ENCODE measurements at places on chromosomes 13 and 19.

DNA sequence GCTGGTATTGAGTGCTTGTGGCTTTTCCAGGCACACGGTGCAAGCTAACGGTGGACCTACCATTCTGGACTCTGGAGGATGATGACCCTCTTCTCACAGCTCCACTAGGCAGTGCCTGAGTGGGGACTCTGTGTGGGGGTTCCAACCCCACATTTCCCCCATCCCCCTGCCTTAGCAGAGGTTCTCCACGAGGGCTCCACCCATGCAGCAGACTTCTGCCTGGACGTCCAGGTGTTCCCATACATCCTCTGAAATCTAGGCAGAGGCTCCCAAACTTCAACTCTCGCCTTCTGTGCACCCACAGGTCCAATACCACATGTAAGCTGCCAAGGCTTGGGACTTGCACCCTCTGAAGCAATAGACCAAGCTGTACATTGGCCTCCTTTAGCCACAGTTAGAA is 25.3 kb upstream of the ZSCAN18 start:
- DNase-seq = no peak

DNA sequence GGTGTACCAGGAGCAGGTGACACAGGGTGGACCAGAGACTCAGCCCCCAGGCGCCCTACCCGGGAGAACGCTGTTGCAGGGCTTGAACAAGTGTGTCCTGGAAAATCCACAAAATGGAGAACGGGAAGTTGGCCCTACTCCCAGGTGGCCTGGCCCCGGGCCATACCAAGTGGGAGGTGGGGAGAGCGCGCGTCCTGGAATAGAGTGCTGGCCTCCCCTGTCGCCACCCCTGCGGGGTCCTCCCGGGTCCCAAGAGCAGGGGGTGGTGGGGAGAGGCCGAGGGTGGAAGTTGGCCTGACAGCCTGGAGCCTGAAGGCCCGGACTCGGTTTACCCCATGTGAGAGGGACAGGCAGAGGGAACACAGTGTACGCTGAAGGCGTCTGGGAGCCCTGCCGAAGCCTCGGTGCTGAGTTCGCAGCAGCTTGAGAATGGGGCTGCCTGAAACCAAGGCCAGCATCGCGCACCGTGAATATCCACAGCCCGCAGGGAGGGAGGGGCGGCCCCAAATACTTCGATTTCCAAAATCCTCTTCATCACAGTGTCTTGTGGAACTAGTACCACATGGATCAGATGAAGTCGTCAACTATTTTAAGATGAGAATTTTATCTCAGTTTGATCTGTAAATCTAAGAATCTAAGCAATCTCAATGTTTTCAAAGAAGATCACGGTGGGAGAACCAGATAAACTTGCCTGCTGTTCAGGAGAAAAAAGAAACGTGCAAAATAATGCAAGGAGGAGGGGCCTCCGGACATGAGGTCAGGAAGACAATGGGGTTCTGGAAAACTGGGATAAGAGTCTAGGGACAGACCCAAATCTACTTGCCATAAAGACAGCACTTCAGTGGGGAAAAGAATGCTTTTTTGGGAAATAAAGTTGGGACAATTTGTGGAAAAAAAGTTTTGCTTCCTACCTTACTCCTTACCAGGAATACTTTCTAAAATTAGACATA is 10.4 kb upstream of the KLF16 start:
- no peak for DNase-seq

DNA sequence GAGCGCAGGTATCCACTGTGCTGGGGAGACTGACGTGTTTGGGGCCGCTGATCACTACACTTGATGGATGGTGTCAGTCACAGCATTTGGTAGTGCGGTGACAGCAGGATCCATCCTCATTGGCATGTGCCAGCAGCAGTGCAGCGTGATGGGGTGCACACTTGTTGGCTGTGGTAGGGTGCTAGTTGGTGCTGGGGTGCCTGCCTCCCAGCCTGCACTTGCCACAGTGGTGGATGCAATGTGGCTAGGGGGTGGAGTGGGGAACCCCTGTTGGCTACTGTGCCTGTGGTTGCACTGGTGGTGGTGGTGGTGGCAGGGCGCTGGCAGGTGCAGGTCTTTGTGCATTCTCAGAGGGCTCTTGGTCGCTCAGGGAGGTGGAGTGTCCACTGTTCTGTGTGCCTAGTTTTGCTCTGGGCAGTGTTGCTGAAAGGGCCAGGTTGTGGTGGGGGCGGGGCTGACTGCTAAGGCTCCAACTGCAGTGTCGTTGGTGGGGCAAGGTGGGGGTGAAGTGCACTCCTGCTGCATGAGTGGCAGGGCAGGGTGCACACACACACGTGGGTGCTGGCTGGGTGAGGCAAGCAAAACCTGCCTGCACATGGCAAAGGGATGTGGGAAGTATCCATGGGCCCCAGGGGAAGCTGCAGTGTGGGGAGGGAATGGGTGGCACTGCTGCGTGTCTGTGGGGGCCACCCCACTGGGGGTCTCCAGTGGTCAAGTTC is 84.8 kb downstream of the ZMYM2 start:
- no peak for DNase-seq

DNA sequence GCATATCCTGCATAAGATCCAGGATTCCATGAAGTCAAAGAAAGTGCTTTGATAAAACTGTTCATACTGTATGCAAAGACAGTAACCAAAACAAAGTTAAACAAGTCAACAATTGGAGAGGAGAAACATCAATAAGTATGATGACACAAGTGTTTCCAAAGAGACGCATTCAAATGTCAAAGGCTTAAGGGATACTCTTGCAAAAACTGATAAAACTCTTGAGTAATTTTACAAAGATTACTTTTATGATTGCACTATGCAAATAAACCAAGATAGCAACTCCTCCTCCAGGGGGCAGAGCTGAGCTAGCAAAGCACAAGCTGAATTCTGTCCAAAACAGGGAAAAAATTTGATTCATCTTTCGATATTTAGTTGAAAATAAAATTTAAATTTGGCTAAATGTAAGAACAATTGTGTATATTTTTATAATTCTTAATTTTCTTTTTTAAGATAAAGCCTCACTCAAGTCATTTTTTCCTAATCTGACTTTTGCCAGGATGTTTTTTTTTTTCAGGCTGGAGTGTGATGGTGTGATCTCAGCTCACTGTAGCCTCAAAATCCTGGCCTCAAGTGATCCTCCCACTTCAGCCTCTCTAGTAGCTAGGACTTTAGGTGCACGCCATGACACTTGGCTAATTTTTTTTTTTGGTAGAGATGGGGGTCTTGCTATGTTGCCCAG is 84.0 kb downstream of the MZT1 start:
- DNase-seq = peak; percentile 67

GRCh38 chr19:3849092-3849491 is 19.7 kb downstream of the ZFR2 start:
- no peak for DNase-seq

DNA sequence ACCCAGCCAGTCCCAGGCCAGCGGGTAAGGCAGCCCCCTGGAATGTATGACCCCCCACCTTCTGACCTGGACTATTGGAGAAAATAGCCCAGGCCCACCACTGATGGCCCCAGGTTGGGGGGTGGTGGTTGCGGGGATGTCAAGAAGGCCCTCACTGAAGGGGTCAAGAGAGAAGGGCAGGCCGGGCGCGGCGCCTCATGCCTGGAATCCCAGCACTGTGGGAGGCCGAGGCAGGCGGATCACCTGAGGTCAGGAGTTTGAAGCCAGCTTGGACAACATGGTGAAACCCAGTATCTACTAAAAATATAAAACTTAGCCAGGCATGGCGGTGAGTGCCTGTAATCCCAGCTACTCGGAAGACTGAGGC is 1.5 kb upstream of the ADAMTSL5 start:
- no peak for DNase-seq

GRCh38 chr13:27415116-27415515 is 9.3 kb upstream of the GTF3A start:
- DNase-seq = no peak

GRCh38 chr13:109281017-109281902 is 505.1 kb downstream of the IRS2 start:
- peak; percentile 21 for DNase-seq

DNA sequence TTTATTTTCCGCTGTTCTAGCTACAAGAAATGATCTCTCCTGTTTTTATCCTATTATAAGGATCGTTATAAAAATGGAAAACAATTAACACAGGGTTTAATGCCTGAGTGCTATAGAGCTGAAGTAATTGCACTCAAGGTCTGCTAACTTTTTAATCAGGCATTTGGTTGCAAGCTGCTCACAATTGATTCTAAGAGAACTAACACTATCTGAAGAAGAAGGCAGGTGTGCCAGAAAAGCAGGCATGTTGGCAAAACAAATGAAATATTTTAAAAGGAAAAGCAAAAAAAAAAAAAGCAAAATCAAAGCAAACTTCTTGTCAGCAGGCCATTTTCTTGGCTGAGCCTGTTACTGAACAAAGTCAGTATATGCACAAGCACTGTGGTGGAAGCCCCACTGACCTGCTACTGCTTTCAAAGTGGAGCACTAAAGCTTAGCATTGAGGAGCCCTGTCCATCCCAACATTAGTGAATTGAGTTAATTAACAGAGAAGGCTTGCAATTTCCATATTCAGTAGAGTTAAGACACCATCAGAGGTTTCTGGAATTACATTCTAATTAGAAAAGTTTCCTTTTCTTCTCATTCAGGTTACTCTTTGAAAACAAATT is 574.2 kb downstream of the PCDH9 start:
- no peak for DNase-seq

DNA sequence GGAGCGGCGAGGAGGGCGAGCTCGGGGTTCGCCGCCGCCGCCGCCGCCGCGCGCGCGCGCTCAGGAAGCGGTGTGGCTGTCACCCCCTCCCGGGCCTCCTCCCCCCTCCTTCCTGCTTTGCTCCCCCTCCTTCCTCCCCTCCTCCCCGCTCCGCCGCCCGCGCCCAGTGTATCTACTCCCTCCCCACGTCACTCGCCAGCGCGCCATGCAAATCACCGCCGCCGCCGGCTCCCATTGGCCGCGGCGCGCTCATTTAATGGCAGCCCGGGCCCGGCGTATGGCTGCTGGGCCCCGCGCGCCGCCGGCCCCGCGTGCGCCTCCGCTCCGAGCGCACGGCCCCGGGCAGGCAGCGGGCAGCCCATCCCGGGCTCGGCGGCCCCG is 335 bp upstream of the SOX1 start:
- DNase-seq = no peak

DNA sequence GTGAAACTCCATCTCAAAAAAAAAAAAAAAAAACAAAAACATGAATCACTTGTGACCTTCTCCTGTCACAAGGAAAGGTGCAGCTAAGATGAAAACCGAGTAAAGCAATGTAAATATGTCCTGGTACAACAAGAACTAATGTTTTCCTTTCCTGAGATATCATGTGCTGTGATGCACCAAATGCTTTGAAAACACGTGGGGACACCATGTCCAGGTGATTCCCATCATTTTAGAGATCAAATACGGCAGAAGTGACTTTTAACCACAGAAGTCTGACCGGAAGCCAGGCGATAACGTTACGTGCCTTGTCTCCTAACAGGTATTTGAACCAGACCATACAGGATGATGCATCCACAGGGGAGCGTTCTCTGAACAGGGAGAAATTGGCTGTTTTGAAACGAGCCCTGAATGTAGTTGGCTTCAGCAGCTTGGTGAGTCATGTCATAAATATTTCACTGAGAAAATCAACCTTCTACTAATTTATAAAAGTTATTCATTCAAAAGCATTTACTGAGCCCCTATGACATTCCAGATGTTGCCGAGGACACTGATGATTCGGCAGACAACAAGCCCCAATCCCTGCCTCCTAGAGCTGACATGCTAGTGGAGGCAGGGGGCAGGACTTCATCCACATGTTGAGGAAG is 328.1 kb downstream of the MYO16 start:
- DNase-seq = peak; percentile 73

- no peak for DNase-seq
Observed at GRCh38 chr19:39007096-39007495, 25.3 kb downstream of the FBXO27 start.

GRCh38 chr19:16026131-16026530 is 50.2 kb upstream of the TPM4 start:
- no peak for DNase-seq

Data from GM03348 (cell line).